ENCODE measurements at places on chromosomes 7 and 10. TPM values are rescaled to one million over a fixed set of nuclear protein-coding genes. Genes with fewer than 3 reads are reported as not detected.

The UCN3 gene
- not detected for total RNA-seq

The IL2RA gene
- not detected for total RNA-seq

The FAM24B gene
- 7.9 TPM for total RNA-seq

The TRIM50 gene
- total RNA-seq: not detected

The CDC14C gene
- total RNA-seq: not detected

The ZNF425 gene
- 0.33 TPM for total RNA-seq

The P4HA1 gene
- total RNA-seq: 25.2 TPM

The CHST3 gene
- 23.6 TPM for total RNA-seq

The AKR1B15 gene
- total RNA-seq: not detected

The POM121 gene
- total RNA-seq: 11.2 TPM

The NRCAM gene
- total RNA-seq: 14.6 TPM

The CRYGN gene
- total RNA-seq: not detected

DNA sequence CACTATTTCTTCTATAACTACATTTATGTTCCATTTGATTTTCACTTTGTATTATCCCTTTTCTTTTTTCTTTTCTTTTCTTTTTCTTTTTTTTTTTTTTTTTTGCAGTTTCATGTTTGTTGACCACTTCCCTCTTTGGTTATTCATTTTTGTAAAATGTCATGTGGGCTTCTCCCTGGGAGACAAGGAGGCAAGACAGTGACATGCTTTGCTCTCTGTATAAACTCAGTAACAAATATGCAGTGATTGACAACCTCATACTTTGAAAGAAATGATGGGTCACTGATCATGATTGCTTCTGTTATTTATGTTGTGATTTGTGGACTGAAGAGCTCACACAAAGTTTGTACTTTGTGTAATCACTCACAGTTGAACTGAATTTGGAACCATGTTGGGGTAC lies 90.2 kb upstream of the ABI1 start:
- no peak for DNase-seq

DNA sequence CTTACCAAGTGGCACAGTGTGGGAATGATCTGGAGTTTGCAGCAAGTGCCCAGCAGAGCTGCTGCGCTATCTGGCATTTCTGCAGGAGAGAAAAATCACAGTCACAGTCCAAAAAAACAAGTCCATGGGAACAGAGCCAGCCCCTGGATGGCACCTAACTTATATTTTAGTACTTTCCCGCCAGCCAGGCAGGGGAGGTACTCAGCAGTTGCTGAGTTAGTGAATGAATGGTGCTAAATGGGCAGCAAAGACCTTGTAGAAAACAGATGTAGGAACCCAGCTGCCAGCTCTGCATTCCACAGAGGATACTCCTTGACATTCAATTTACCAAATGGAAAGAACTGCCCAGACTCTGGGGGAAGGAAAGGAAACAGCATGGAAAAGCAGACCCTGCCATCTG lies 54.5 kb downstream of the GSDME start:
- DNase-seq: no peak

DNA sequence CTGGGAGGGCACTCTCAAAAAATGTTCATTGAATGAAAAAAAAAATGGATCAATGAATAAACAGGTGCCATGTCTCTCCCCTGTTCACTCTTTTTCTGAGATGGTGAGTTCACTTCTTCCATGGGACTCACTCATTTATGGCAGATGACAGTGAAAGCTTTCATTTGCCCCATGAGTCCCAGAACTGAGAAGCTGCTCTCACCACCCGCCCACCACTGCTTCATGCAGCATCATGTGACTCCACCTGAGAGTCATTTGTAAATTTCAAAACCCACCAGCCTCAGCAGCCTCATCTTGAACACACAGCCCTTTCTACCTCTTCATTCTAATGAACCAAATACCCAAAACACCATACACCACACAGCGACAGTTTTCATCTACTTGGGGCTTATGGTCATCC lies 64.9 kb downstream of the SCRN1 start:
- DNase-seq: no peak

DNA sequence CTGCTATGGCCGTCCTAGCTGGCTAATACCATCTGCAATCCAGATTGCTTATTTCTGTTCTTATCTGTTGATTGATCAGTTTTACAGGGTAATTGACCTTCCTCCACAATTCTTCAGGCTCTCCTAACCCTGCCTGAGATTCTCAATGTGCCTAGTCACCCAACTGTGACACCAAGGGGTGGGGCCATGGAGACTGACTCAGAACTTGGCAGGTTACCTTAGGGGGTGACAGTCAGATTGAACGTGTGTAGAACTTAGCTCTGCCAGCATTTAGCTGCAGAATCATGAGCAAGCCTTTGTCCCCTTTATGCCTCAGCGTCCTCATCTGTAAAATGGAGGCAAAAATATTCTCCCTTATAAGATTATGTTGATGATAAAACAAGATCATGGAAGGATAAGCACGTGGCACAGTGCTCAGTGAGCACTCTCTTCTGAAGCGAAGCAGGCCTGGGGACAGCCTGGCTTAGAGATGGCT lies 19.1 kb upstream of the LEP start:
- DNase-seq: peak; percentile 67

DNA sequence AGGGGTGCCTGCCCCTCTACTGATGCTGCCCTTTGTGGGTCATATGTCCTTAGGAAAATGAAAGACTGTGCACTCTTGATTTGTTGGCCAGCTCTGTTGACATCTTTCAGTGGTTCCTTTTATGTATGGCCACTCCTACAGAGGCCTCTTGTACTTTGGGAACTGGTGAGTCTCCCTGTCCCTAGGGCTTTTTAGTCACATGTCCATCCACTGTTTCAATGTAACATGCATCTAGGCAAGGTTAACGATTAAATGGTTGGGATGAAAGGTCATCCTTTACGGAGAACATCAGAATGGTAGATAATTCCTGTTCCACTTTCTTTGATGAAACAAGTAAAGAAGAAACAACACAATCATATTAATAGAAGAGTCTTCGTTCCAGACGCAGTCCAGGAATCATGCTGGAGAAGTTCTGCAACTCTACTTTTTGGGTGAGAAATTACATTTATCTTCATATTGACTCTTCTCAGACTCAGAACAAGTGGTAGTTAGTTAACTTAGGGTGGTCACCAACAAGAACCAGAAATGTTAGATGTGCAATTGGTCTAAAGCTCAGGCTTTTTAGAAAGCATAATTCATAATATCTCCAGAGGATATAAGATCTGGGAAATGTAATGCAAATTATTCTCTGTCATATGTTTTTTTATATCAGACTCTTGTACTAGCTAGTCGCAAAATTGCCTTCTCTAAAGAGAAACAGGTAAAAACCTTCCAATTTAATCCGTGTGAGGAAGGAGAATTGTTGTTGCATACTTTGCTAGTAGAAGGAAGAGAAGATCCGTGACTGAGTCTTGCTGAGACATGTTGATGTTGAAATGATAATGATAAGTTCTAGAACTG lies at the start of gene ABCC2:
ABCC2 (plus strand) TSS at position 194 of the 840 bp plus-strand sequence; CDS start at position 399, 205 bp downstream.
- no peak for DNase-seq

- DNase-seq: no peak
These were observed 165.4 kb downstream of the ACTR3B start for GRCh38 chr7:152924826-152925411.

GRCh38 chr7:47576866-47577306 lies 5.0 kb downstream of the TNS3 start:
- DNase-seq: no peak

DNA sequence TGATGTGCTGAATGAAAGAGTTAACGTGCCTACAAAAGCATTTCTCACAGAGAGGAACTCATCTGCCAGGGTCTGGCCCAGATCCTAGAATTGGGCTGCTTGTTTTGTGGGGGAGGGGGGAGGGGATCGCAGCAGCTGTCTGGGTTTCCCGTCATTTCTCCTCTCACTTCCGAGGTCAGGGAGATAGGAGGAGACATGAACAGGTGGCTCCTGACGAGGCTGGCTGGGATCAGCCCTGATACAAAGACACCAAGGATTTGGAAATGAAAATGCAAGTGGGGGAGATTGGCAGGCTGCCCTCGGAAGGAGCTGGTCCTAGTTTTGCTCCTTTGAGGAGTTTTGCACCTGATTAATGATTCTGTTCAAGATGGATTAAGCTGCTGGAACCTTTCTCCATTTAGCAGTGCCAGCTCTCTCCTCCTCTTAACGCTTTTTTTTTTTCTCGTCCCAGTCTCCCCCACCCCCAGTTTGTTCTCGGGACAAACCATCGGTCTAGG lies 86.8 kb upstream of the KMT2C start:
- DNase-seq: no peak

DNA sequence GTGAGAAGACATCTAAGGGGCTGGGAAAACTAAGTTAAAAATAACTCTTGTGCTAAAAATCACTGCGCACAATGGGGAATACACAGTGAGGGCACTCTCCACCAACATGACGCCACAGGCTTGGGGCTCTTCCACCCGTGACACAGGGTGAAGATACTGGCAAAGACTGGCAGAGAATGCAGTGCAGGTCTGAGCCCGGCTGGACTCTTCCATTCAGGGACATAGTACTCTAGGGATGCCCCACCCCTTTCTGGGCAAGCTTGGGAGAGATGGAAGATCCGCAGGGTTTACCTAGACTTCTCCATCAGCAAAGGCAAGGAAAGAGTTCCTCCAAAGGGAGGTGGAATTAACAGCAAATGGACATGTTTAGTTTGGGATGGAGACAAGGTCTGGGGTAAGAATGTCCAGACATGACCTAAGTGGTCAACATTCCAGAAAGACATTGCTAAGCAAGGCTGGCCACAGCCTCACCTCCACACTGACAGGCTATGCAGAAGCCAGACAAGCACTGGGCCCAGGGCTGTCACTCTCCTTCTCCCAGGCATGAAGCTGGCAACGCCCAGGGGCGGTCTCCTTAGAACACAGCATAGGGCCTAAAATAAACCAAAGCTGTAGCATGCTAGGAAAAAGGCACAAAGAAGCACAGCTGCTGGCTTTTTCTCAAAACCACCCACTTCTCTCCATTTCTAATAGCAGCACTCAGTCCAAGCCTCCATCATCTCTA lies 28.1 kb downstream of the XPNPEP1 start:
- DNase-seq: no peak

- DNase-seq: peak; percentile 96
These were observed at the start of gene EXOC4 for GRCh38 chr7:133252858-133253518. TSS of gene EXOC4 (plus strand) at chr7:133253078.

- DNase-seq: no peak
These were observed 61.5 kb upstream of the TM9SF3 start for GRCh38 chr10:96648297-96648696.

GRCh38 chr7:43535031-43535451 lies 47.9 kb upstream of the STK17A start:
- no peak for DNase-seq

- peak; percentile 89 for DNase-seq
These were observed 690.5 kb downstream of the PARD3 start for GRCh38 chr10:34124522-34125035.

- DNase-seq: no peak
These were observed 116.2 kb downstream of the ITGA8 start for GRCh38 chr10:15603446-15604011.

DNA sequence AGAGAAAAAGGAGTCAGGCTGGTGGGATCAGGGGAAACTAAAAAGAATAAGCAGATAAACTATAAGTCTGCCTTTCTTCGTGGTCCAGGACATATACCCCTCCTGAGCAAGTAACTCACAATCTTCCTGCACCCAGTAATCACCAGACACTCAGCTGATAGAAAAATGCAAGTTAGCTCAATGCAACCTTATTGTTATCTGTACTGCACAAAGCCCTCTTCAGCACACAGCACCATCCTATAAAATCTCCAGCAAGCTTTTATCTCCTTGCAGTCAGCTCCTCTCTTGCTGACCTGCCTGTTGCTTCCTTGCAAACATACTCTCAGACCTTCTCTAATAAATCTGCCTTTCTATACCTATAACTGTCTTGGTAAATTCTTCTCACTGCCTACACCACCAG lies 6.7 kb downstream of the SLC37A3 start:
- no peak for DNase-seq

GRCh38 chr7:24742506-24743162 lies 14.6 kb downstream of the GSDME start:
- DNase-seq: no peak

DNA sequence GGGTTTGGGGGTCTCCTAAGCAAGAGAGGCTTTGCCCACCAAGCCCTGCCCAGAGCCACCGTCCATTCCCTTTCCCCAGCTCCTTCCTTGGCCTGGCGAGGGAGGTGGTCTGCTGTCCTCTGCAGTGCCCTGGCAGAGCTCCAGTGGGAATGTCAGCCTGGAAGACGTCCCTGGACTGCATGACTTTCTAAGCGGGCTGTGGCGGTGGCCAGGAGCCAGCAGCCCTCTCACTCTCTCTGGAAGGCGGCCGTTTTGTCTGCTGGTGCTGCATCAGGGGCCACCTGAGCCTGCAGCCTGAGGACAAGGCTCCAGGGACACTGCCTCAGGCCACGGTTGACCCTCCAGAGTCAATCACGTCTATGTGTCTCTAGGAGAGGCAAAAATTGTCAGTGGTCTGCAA lies 271.0 kb downstream of the SKAP2 start:
- no peak for DNase-seq

GRCh38 chr7:98674461-98674860 lies 57.4 kb downstream of the NPTX2 start:
- DNase-seq: no peak

DNA sequence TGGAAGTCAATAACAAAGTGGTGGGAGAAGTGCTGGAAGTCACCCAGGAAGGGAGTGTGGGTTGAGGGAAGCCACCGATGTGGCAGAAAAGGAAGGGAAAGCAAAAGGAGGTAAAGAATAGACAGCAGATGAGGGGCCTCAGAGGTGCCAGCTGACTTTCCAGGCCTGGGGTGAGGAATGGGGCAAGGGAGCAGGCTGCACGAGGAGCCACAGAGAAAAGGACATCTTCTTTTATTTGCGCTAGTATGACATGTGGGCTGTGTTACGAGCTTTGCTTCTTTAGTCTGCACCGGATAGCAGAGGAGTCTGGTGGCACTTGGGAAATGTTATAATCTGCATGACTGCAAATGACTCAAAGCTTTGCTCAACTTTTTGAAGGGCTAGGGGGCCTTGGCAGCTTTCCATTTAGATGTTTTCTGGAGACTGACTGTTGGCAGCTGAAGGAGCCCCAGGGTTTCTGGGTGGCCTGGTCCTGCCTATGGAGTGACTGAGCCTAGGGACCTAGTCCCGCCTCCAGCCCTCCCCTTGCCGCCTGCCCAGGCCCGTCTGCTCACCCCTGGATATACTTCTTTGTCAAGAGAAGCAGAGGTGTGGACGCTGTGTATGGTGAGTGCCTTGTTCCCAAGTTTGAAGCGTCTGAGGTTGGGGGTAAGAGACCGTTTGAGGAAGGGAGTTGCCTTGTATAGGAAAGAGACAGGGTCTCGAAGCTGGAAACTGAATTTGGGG lies 5.1 kb downstream of the PRXL2A start:
- peak; percentile 41 for DNase-seq

DNA sequence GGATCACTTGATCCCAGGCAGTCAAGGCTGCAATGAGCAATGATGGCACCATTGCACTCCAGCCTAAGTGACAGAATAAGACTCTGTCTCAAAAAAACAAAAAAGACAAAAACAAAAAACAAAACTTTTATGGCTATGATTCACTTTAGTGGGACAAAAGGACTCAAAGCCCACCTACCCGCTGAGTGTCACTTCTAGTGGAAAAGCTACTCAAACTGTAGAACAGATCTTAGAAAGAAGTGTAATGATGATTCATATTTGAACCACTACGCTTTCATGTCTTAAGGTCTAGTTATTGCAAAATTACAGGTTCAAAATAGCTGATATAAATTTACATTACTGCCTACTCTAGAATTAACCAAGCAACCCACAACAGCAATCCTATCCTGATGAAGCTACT lies 47.1 kb upstream of the OTUD1 start:
- DNase-seq: no peak
